NCI-H2081 (cell line): ENCODE measurements at places on chromosomes 7 and 10.

DNA sequence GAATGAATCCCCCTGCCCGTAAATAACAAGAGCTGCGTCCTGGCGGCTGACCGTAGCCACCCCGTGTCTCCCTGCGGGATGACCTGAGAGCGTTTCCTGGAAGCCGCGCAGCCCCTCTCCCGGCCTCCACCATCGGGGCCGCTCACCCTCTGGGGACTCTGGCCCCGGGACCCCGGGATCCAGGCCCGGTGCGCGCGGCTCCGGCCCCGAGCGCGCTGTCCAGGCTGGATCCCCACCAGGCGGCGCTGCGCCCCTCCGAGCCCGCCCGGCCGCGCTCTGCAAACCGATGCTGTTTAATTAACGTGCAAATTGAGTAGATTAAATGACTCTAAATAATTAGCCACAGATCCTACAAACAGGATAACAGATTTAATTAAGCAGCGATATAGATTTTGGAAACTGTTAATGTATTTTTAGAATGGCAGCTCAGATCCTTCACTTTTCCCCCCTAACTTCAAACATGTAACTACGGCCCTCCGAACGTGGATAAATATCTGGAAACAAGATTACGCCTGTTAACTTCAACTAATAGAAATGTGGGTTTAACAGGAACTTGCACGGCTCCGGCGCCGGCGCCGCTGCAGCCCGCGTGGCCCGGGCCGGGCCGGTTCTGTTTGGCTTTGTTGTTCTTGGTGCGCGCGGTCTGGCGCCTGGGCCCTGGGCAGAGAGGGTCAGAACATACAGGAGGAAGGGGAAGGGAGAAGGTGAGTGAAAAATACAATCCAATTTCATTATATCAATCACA lies 7.1 kb upstream of the UNCX start:
- DNase-seq: no peak

- no peak for DNase-seq
These were observed 11.1 kb upstream of the PWWP2B start for GRCh38 chr10:132385721-132386418.

DNA sequence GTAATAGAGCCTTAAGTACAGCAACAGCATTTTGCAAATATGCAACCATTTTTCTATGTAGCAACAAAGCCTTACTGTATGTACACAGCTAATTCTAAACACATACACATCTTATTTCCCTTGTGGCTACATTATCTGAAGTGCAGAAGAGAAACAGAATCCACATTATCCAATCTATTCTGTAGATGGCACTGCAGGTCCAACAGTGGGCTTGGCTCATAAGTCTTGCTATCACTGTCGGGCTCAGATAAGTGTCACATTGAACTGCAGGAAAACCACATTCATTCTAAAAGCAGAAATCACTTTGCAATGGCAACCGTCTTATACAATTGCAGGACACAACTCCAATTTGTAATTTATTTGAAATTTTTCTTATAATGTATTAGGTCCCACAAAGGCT lies 109.8 kb upstream of the NOBOX start:
- peak; percentile 73 for DNase-seq

DNA sequence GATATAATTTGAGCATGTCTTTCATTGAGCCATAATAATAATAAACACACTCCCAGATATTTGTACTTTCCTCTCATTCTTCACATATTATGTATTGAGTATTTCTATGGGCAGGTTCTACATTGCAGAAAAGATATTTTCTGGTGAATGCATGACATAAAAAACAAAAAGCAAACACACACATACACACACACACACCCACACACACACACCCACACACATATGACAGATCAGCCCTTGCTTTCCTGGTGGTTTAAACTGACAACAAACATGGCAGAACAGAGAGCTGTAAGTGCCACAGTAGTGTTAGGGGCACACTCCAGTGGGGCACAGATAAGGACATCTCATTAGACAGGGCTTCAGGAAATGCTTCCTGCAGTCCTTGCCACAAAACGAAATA lies 123.3 kb upstream of the LSM8 start:
- no peak for DNase-seq

DNA sequence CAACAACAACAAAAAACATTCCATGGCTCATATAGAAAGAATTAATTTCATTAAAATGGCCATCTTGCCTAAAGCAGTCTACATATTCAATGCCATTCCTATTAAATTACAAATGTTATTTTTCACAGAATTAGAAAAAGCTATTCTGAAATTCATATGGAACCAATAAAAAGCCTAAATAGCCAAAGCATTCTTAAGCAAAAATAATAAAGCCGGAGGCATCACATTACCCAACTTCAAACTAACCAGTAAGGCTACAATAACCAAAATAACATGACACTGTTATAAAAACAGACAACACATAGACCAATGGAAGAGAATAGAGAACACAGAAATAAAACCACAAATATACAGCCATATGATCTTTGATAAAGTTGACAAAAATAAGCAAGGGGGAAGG lies 330.4 kb downstream of the KIF20B start:
- DNase-seq: no peak

DNA sequence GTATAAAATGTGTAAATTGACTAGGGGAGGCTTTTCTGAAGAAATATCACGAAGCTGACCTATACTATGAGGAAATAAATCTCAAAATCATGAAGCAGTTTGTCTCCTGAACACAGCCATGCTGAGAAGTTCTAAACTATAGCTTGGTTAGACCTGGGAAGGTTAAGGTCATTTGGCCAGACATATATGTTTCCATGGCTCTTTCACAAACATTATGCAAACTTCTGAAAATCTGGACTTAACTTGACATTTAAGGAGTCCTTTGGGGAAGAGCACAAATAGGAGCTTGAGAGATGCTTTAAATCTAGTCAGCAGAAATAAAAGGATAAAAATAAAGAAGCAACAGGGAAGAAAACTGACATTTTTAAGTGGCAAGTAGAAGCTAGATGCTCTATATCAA lies 115.9 kb upstream of the MEOX2 start:
- no peak for DNase-seq

DNA sequence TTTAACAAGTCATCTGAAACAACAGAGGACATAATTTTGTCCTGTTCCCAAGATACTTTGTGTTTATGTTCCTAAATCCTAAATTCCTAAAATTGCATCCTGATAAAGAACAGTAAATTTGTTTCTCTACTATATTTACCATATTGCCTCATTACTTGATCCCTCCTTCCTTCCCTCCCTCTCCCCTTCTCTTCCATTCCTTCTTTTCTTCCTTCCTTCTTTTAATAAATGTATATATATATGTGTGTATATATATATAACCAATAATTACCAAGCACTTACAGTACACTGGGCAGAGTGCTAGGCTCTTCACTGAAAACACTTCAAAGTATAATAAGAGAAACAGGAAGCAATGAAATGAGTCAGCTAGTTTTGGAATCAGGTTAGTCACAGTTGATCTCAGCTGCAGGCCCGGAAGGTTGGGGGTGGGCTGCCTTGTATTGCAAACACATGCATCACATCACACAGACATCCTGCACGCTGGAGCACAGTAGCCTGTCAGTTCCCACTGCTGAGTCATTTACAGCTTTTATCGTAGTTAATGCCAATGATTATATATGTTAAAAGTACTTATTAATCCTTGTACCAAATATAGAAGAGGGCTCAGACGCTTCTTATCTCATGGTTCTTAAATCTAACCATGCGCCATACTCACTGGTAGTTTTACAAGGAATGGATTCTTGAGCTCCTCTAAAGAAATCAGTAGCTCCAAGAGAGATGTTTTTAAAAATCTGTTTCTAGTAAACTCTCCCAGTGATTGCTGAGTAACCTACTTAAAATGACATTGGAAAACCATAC lies 551.7 kb downstream of the GRM8 start:
- DNase-seq: peak; percentile 87

- no peak for DNase-seq
These were observed 26.5 kb upstream of the GPR141 start for GRCh38 chr7:37656913-37657530.

- no peak for DNase-seq
These were observed 24.9 kb downstream of the KLF6 start for GRCh38 chr10:3760083-3760482.

- no peak for DNase-seq
These were observed 152.6 kb downstream of the SLC16A9 start for GRCh38 chr10:59557052-59557451.

DNA sequence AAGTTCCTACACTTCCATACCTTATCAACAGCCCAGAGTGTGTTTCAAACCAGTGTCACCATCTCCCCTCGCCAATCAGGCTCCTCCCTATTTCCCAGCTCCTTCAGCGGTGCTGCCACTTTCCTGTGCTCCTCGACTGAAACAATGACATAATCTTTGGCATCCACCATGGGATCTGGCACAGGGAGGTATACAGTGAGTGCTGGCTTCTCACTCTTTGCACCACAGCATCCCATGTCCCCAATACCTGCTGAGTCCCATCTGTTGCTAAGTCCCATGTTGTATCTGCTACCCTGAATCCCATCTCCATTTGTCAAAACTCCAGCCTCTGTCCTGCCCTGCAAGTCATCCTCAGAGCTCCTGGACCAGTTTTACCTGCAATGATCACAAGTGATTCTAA lies 15.4 kb downstream of the PAXIP1 start:
- DNase-seq: no peak

GRCh38 chr7:151104411-151105235 lies 18.3 kb downstream of the AGAP3 start:
- DNase-seq: no peak

- no peak for DNase-seq
These were observed 27.8 kb upstream of the PROSER2 start for GRCh38 chr10:11795101-11795920.

GRCh38 chr7:104230606-104231005 lies 22.8 kb upstream of the ORC5 start:
- DNase-seq: peak; percentile 55

GRCh38 chr10:126583552-126584200 lies 86.8 kb downstream of the C10orf90 start:
- no peak for DNase-seq

GRCh38 chr10:6823770-6824169 lies 243.7 kb upstream of the PRKCQ start:
- DNase-seq: no peak

DNA sequence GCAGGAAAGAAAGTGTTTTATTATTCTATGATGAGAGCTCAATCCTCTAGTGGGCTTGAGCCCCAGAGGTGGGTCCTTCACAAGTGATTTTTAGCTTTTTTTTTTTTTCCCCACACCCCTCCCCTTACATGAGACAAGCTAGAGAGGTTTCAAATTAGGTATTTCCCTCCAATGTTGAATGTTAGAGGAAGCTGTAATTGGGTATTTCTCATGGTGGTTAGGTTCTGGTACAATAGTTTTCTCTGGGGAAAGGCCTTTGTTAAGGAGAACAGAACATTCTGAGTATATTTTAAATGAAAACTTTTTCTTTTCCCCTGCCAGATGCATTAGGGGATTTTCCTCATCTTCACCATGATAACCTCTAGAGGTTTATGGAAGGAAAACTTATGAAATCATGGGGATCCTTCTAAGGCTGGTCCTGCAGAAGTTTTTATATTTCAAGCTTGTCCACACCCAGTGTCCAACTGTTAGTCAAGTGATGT lies 1039.7 kb downstream of the NRG3 start:
- DNase-seq: no peak

GRCh38 chr7:47814905-47815613 lies 133.2 kb downstream of the PKD1L1 start:
- no peak for DNase-seq

- DNase-seq: peak; percentile 99
These were observed 61.6 kb downstream of the CCDC71L start for GRCh38 chr7:106599343-106599698.

GRCh38 chr10:69506487-69506833 lies 55.2 kb downstream of the TSPAN15 start:
- DNase-seq: no peak

- DNase-seq: no peak
These were observed 99.6 kb upstream of the CCNY start for GRCh38 chr10:35236739-35237138.

DNA sequence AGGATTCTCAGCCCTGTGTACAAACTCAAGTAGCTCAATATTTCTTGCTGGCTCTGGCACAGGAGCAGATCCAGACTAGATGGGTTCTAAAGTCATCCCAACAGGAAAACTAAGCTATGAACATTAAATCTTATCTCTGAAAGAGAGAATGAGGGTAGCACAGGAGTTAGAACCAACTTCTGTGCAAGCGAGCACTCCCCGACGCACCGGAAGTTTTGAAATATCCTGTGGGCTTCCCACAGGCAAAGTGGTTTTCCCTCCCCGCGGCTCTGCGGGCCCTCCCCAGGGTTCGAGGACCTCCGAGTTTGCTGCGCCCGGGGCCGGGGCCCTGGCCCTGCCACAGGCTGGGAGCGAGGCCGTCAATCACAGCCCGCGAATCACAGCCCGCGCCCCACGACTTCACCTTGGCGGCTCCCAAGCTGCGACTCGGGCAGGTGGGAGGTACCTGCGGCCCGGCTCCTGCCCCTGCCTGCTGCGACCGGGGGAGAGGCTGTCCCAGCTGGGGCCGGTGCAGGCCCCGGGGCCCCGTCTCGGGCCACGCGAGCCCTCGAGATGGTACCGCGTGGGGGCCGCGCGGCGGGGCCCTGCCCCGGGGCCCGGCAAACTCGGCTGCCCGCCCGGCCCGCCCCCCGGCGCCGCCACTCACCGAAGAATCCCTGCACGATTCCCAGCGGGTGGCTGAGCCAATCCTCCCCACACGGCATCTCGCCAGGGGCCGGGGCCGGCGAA lies 598 bp downstream of the MCMBP start:
- DNase-seq: peak; percentile 21

- no peak for DNase-seq
These were observed 19.1 kb downstream of the FAM3C start for GRCh38 chr7:121376979-121377378.

GRCh38 chr7:133461421-133461820 lies 208.5 kb downstream of the EXOC4 start:
- no peak for DNase-seq
